PC-9 (cell line): ENCODE measurements at places on chromosomes 5 and 9. TPM values are rescaled to one million over a fixed set of nuclear protein-coding genes. Genes with fewer than 3 reads are reported as not detected.

GRCh38 chr5:1401536-1402138, 43.6 kb downstream of the SLC6A3 start:
- no peak overlapping the region for H3K27ac ChIP-seq
- no peak for DNase-seq
- no peaks in the 10 kb centered on the region for H3K4me1 ChIP-seq
- H3K27me3 ChIP-seq: peaks cover 99% of the 10 kb centered on the region
- no peak overlapping the region for H3K4me3 ChIP-seq

- H3K27ac ChIP-seq: no peak overlapping the region
- no peaks in the 10 kb centered on the region for H3K27me3 ChIP-seq
- no peak overlapping the region for H3K4me3 ChIP-seq
- DNase-seq: no peak
- H3K4me1 ChIP-seq: peaks cover 30% of the 10 kb centered on the region
- no peaks in the 10 kb centered on the region for H3K36me3 ChIP-seq
These were observed 147.2 kb downstream of the C9orf50 start for GRCh38 chr9:129473523-129474244.

- no peaks in the 10 kb centered on the region; the same call in 1 of the 2 replicates for H3K4me1 ChIP-seq
- H3K27ac ChIP-seq: no peak overlapping the region
- 0 out of 2 replicates have a peak, but pooled peaks cover 3% of the 10 kb centered on the region for H3K36me3 ChIP-seq
- H3K27me3 ChIP-seq: no peaks in the 10 kb centered on the region
- H3K4me3 ChIP-seq: no peak overlapping the region
These were observed 21.1 kb upstream of the ZBTB34 start for GRCh38 chr9:126839301-126839700.

DNA sequence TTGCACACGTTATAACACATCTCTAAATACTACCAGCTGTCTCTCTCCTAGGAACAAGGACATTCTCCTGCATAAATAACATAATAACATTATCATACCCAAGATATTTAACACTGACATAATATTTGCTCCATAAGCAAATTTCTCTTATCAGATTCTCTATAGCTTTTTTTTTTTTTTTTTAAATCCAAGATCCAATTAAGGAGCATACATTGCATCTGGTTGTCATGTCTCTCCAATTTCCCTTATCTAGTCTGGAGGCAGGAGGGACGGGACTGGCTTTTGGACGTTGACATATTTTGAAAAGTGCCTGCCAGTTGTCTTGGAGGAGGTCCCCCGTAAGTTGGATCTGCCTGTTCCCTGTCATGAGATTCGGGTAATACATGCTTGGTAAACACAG, 76.6 kb downstream of the RAPGEF1 start:
- no peaks in the 10 kb centered on the region for H3K27me3 ChIP-seq
- no peak for DNase-seq
- H3K4me3 ChIP-seq: no peak overlapping the region
- no peaks in the 10 kb centered on the region for H3K36me3 ChIP-seq
- H3K27ac ChIP-seq: no peak overlapping the region

- H3K4me3 ChIP-seq: no peak overlapping the region
- H3K27ac ChIP-seq: no peak overlapping the region
- no peaks in the 10 kb centered on the region for H3K36me3 ChIP-seq
- H3K4me1 ChIP-seq: no peaks in the 10 kb centered on the region
These were observed 78.5 kb upstream of the LRRTM2 start for GRCh38 chr5:138953387-138954256.

DNA sequence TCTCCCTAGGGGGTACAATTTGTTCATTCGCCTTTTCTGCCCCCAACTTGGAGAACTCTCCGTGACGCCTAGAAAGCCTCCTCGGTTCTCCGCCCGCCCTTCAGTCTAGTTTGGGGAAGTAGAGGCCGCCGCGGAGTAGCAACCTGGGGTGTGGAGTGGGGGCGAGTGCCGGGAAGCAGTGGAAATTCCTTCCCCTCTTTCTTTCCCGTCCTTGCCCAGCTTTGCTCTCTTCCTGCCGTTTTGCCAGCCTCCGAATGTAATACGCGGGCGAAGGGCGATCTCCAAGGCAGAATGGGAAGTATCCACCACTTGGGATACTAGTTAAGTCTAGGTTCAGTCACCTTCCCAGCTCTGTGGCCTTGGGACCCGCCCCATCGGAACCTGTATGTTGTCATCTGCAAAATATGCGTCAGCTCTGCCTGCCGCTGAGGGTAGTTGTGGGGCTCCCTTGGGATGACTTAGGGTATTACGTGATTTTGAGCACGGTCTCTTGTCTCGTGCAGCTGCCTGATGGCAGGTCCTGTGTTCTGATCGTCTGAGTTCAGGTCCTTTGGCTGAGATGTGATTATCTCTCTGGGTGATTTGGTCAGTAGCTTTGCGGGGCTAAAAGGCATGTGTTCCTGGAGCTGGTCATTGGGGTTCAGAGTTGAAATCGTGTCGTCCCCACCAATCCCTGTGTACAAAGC, 724 bp downstream of the PAM start:
- H3K27ac ChIP-seq: peak overlapping the region; percentile 77
- no peaks in the 10 kb centered on the region for H3K27me3 ChIP-seq
- H3K4me1 ChIP-seq: peaks cover 15% of the 10 kb centered on the region; the same call in 1 of the 2 replicates
- DNase-seq: peak; percentile 72
- H3K4me3 ChIP-seq: peak overlapping the region; percentile 86

- H3K4me1 ChIP-seq: no peaks in the 10 kb centered on the region
- no peak overlapping the region for H3K4me3 ChIP-seq
- no peaks in the 10 kb centered on the region for H3K36me3 ChIP-seq
- no peak for DNase-seq
- H3K27ac ChIP-seq: no peak overlapping the region
These were observed 586.4 kb downstream of the LRRC70 start for GRCh38 chr5:63164838-63165535.

The EGFLAM gene
- total RNA-seq: not detected in 2 replicates

- no peak overlapping the region for H3K4me3 ChIP-seq
- H3K4me1 ChIP-seq: no peaks in the 10 kb centered on the region
- H3K27me3 ChIP-seq: no peaks in the 10 kb centered on the region
These were observed 87.7 kb upstream of the PTPN3 start for GRCh38 chr9:109585796-109586195.

- no peak overlapping the region for H3K4me3 ChIP-seq
- DNase-seq: no peak
- H3K4me1 ChIP-seq: no peaks in the 10 kb centered on the region
These were observed 38.8 kb upstream of the TENT4A start for GRCh38 chr5:6674421-6674820.

GRCh38 chr9:28163619-28164018, 590.3 kb upstream of the C9orf72 start:
- H3K27ac ChIP-seq: no peak overlapping the region
- H3K4me3 ChIP-seq: no peak overlapping the region
- no peaks in the 10 kb centered on the region for H3K36me3 ChIP-seq

The GABRP gene
- 2.1 and 5.2 TPM in 2 replicates for total RNA-seq

GRCh38 chr5:10374046-10375022, 20.8 kb downstream of the MARCHF6 start:
- H3K4me1 ChIP-seq: no peaks in the 10 kb centered on the region
- no peak for DNase-seq
- no peak overlapping the region for H3K4me3 ChIP-seq
- H3K27me3 ChIP-seq: no peaks in the 10 kb centered on the region

- no peak overlapping the region for H3K4me3 ChIP-seq
- peaks cover 30% of the 10 kb centered on the region for H3K4me1 ChIP-seq
- no peaks in the 10 kb centered on the region for H3K27me3 ChIP-seq
- no peaks in the 10 kb centered on the region for H3K36me3 ChIP-seq
- DNase-seq: peak; percentile 16
These were observed 68.8 kb upstream of the SSBP2 start for GRCh38 chr5:81819556-81820317.

The ZNF354C gene
- 2.5 and 2.7 TPM in 2 replicates for total RNA-seq

GRCh38 chr9:111483439-111483857, 735 bp downstream of the ECPAS start:
- H3K4me1 ChIP-seq: peaks cover 19% of the 10 kb centered on the region
- H3K36me3 ChIP-seq: no peaks in the 10 kb centered on the region
- DNase-seq: no peak
- no peaks in the 10 kb centered on the region for H3K27me3 ChIP-seq

The CCDC171 gene
- 2.4 and 2.5 TPM in 2 replicates for total RNA-seq

GRCh38 chr5:150042459-150042858, 41.9 kb downstream of the HMGXB3 start:
- H3K27me3 ChIP-seq: no peaks in the 10 kb centered on the region
- H3K4me3 ChIP-seq: no peak overlapping the region
- peaks cover 53% of the 10 kb centered on the region for H3K36me3 ChIP-seq
- no peak for DNase-seq
- no peak overlapping the region for H3K27ac ChIP-seq
- H3K4me1 ChIP-seq: no peaks in the 10 kb centered on the region

The OR1J2 gene
- not detected in 2 replicates for total RNA-seq

The C9 gene
- not detected in 2 replicates for total RNA-seq

DNA sequence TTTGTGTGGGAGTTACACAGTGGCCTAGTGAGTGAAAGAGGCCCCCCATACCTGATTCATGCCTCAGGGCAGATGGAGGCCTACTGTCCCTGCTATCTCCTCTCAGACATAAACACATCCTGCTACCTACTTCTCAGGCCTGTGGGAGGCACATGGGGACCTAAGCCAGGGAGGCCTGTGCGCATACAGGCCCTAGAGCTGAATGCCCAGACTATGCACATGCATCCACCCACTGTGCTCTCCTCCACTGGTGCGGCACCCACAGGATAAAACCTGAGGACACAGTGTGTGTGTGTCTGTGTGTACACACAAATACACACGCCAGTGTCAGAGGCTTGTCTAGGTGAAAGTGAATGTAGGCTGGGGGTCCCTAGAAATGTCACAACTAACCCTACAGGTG, 1.4 kb downstream of the PAX5 start:
- 0 out of 2 replicates have a peak, but pooled peaks cover 5% of the 10 kb centered on the region for H3K27me3 ChIP-seq
- H3K4me3 ChIP-seq: no peak overlapping the region
- H3K36me3 ChIP-seq: no peaks in the 10 kb centered on the region

The PCDHA4 gene
- not detected in 2 replicates for total RNA-seq

- peak; percentile 76 for DNase-seq
- H3K36me3 ChIP-seq: no peaks in the 10 kb centered on the region
- no peaks in the 10 kb centered on the region for H3K27me3 ChIP-seq
- peaks cover 29% of the 10 kb centered on the region for H3K4me1 ChIP-seq
- no peak overlapping the region for H3K4me3 ChIP-seq
- H3K27ac ChIP-seq: peak overlapping the region; percentile 89
These were observed 173.5 kb downstream of the GLIS3 start for GRCh38 chr9:4126184-4126865.

DNA sequence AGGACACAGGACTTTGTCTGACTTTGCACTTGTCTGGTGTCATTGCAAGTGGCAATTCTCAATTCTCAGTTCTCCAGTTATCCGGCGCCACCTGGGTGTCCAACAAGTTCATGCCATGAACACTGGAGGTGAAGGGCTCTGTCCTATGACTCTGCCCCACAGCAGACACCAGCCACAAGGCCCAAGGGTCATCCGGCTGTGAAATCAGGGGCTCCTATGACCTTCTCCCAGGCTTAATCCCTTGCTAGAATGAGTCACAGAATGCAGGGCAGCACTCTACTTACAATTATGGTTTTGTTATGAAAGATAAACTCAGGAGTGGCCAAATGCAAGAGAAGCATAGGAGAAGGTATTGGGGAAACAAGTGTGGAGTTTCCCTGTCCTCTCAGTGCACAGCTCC, 392.0 kb downstream of the GADD45G start:
- no peaks in the 10 kb centered on the region for H3K4me1 ChIP-seq
- no peak for DNase-seq
- H3K4me3 ChIP-seq: no peak overlapping the region
- H3K27ac ChIP-seq: no peak overlapping the region

DNA sequence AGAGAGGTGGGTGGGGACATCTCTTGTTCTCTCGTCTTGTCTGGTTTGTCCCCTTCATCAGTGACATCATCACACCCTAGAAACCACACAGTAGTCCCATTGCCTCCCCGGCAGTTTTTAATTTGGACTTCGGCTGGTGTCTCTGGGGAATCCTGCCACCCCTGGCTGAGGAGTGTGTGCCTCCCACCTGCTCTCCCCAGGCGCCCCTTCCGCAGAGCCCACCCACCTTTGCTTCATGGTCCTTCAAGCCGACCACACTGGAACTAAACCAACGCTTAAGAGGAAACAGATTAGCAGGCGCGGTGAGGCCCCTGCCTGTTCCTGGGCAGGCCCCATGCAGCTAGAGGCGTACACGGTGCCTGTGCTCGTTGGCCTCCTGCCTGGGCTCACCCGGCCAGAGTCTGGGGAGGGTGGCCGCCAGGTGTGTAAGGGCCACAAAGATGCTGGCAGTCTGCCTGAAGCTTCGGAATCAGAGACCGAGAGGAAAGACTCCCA, 107.6 kb upstream of the SPRY4 start:
- H3K4me1 ChIP-seq: no peaks in the 10 kb centered on the region
- H3K27me3 ChIP-seq: no peaks in the 10 kb centered on the region
- no peak overlapping the region for H3K27ac ChIP-seq
- H3K4me3 ChIP-seq: no peak overlapping the region
- DNase-seq: no peak
- no peaks in the 10 kb centered on the region for H3K36me3 ChIP-seq

DNA sequence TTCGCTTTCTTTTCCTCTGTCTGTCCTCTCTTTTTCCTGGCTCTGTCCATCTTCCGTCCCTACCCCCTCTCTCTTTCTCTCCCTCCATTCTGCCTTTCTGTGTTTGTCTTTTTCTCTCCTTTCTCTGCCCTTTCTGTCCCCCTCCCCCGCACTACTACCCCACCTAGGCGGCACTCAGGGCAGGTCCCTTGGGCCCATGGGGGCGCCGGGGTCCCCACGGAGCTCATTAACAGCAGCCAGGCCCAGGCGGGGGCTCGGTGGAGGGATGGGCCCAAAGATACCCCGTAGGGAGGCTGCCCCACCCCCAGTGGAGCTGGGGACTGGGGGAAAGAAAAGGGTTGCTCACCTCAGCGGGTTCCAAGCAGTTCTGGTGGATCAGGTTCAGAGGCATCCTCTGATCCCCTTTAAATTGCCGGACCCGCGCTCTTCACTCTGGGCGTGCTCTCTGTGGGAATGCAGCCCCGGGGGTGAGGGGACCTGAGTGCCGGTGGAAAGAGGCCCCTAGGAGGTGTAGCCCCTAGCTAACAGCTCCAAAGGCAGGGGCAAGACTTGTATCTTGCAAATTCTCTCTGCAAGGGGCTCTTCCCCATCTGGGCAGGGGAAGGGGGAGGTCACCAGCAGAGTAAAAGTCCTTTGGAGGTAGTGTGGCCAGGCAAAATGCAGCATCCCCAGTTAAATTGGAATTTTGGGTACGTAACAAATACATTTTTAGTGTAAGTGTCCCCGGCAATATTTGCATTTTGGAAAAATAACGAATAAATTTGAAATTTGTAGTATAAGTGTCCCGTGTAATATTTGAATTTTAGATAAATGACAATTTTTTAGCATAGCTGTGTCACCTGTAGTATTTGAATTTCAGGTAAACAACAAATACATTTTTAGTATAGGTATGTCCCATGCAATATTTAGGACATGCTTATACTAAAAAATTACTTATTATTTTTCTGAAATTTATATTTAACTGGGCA, 7.4 kb downstream of the LHX2 start:
- no peaks in the 10 kb centered on the region for H3K4me1 ChIP-seq
- no peak overlapping the region for H3K27ac ChIP-seq
- peaks cover 56% of the 10 kb centered on the region for H3K27me3 ChIP-seq
- no peaks in the 10 kb centered on the region for H3K36me3 ChIP-seq
- DNase-seq: no peak
- H3K4me3 ChIP-seq: no peak overlapping the region
